ENCODE measurements at places on chromosomes 12 and 14. TPM values are rescaled to one million over a fixed set of nuclear protein-coding genes. Genes with fewer than 3 reads are reported as not detected.

- peaks cover 4% of the 10 kb centered on the region for H3K4me1 ChIP-seq
- H3K27me3 ChIP-seq = no peaks in the 10 kb centered on the region
- peak overlapping the region; percentile 99 for H3K27ac ChIP-seq
- no peak for DNase-seq
- no peaks in the 10 kb centered on the region for H3K36me3 ChIP-seq
Observed at GRCh38 chr12:56162468-56163290, 4.5 kb downstream of the MYL6 start.

DNA sequence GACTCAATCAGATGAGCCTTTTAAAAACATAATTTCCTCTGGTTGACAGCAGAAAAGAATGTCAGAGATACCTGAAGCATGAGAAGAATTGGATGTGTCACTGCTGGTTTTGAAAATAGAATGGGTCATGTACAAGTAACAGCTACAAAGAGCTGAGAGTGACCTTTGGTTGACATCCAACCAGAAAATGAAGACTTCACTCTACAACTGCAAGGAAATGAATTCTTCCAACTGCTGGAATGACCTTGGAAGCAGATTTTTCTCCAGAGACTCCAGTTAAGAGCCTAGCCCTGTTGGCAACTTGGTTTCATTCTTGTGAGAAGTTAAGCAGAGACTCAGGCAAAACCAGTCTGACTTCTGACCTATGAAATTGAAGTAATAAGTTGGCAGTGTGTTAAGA lies 505.9 kb downstream of the SLC16A7 start:
- DNase-seq = no peak
- no peaks in the 10 kb centered on the region for H3K36me3 ChIP-seq
- no peak overlapping the region for H3K4me3 ChIP-seq
- no peaks in the 10 kb centered on the region for H3K27me3 ChIP-seq

GRCh38 chr12:101021911-101022388 lies 188.1 kb downstream of the SLC5A8 start:
- no peaks in the 10 kb centered on the region for H3K27me3 ChIP-seq
- no peak for DNase-seq
- no peak overlapping the region for H3K4me3 ChIP-seq

GRCh38 chr14:30641207-30641606 lies 19.1 kb downstream of the SCFD1 start:
- DNase-seq = no peak
- peaks cover 15% of the 10 kb centered on the region for H3K4me1 ChIP-seq
- no peaks in the 10 kb centered on the region for H3K27me3 ChIP-seq
- H3K4me3 ChIP-seq = no peak overlapping the region

DNA sequence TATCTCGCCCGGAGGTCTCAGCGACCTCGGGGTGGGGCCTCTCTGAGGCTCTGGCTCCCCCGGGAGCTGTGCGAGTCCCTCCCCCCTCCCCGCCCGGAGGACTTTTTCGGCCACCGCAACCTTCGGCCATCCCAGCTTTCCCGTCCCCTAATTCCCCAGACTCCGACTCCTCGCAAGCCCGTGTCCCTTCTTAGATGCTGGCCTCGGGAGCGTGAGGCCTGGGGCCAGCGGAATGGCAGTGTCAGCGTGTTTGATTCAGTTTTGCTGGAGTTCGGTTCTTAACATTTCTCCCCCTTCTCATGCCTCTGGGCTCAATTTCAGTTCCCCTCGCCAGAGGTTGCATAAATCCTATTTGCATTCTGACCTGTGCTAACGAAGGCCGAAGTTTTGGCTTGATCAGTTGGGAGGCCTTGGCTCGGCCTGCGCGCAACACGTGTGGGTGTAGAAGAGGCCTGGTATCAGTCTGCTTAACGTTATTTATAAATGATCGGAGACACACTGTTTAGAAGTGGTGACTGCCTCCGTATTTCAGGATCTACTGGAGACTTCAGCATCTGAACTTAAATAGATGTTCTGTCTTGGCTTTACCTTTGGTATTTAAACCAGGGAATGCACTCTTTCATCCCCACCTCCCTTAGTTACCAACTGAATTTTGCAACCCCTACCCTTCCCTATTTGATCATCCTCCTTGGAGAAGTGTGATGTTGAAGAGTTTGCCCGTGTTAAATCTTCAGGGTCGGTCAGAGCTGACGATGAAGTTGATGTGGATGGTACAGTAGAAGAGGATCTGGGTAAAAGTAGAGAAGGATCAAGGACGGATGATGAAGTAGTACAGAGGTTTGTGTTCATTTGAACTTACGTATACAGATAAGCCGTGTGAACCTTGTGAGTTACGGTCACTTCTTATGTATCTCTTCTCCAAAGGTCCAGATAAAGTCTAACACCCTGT lies 851 bp downstream of the HSP90B1 start:
- peak overlapping the region; percentile 89 for H3K27ac ChIP-seq
- peak; percentile 51 for DNase-seq
- no peaks in the 10 kb centered on the region for H3K27me3 ChIP-seq
- peaks cover 26% of the 10 kb centered on the region for H3K4me1 ChIP-seq
- peaks cover 23% of the 10 kb centered on the region for H3K36me3 ChIP-seq

DNA sequence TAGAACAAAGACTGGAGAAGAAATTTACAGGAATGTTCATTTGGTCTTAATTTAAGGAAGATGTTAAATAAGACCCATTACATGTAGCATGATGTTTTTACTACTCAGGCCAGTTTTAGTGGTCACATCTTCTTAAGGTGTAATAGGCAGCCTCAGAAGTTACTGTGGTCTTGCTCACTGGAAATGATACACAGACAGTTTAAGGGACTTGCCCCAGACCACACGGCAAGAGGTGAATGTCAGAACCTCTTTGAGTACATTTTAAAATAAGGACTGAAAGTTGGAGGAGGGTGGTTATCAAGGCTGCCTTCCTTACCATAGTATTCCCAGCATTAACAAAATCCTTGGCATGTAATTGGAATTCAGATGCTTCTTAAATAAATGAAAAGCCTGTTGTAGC lies 37.9 kb downstream of the LRRK2 start:
- H3K36me3 ChIP-seq = no peaks in the 10 kb centered on the region
- no peak overlapping the region for H3K27ac ChIP-seq
- no peak for DNase-seq
- no peaks in the 10 kb centered on the region for H3K27me3 ChIP-seq
- H3K4me1 ChIP-seq = peaks cover 9% of the 10 kb centered on the region

GRCh38 chr12:131872154-131873051 lies 22.0 kb upstream of the ULK1 start:
- H3K36me3 ChIP-seq = no peaks in the 10 kb centered on the region
- no peak overlapping the region for H3K4me3 ChIP-seq
- H3K27ac ChIP-seq = no peak overlapping the region
- H3K27me3 ChIP-seq = no peaks in the 10 kb centered on the region

DNA sequence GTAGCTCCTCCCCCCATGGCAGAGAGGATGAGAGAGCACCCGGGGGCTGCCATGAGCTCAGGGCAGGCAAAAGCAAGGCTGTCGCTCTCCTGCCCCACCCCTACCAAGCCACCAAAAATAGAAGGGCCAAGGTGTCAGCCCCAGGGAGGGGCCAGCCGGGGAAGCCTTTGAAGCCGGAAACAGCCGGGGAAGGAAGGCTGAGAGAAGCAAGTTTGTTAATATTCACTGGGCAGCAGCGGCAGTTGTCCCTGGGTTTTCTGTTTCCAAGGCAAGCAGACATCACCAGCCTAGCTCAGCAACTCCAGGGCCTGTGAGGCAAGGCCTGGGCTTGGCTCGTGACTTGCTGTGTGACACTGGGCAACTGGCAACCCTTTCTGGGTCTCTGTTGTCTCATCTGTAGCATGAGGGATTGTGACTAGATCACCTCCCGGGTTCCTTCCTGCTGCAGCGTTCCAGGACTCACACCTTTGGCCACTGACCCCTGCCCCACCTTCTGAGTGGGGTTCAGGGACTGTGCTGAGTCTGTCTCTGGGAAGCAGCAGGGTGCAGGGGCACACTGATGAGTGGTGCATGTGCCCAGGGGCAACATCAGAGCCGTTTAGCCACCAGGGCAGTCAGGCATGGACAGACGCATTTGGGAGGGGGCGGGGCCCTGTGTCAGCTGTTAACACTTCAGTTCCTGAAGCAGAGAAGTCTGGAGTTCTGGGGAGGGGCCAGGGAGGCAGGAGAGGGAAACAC lies 24.3 kb downstream of the SYNDIG1L start:
- H3K4me3 ChIP-seq = no peak overlapping the region
- peaks cover 13% of the 10 kb centered on the region for H3K4me1 ChIP-seq
- no peaks in the 10 kb centered on the region for H3K36me3 ChIP-seq
- DNase-seq = peak; percentile 62

DNA sequence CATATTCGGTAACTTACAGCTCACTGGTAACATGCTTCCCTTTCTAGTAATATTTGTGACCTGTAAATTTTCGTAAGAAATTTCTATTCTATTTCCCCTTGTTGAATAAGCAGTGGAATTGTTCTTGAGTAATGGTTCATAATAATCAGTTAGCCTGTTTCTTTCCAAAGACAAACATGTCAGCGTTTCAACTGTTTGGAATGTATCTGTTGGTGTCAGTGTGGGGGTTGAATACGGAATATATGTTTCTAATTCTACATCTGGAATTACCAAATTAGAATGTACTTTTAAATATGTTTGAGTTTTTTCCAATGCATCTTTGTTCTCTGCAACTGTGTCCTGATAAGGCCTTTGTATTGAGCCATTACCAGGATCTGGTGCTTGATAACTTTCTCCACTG lies 2.0 kb downstream of the BBS10 start:
- DNase-seq = no peak
- peaks cover 10% of the 10 kb centered on the region for H3K4me1 ChIP-seq
- H3K36me3 ChIP-seq = no peaks in the 10 kb centered on the region
- no peak overlapping the region for H3K4me3 ChIP-seq

- H3K4me3 ChIP-seq = no peak overlapping the region
- DNase-seq = no peak
- no peaks in the 10 kb centered on the region for H3K4me1 ChIP-seq
- H3K27ac ChIP-seq = no peak overlapping the region
- H3K36me3 ChIP-seq = no peaks in the 10 kb centered on the region
Observed at GRCh38 chr14:86179980-86180379, 650.0 kb downstream of the FLRT2 start.

DNA sequence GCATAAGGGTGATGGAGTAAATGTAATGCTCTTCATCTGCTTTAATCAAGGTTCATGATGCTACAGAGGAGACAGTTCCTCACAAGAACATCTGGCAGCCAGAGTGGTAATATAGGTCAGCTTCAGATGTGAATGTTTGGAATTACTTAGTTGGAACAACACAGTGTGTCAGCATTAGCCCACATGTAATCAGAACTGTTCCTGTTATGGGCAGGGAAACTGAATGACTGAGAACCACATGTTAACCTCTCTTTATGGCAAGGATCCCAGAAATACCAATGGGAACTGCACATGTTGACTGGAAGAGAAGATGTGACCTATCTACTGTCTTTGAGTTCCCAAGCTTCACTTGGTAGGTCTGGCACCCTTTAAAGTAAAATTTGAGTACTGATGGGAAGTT lies 390.1 kb upstream of the PDE3A start:
- H3K27me3 ChIP-seq = no peaks in the 10 kb centered on the region
- no peak overlapping the region for H3K27ac ChIP-seq
- no peak for DNase-seq
- H3K4me1 ChIP-seq = no peaks in the 10 kb centered on the region
- no peak overlapping the region for H3K4me3 ChIP-seq

DNA sequence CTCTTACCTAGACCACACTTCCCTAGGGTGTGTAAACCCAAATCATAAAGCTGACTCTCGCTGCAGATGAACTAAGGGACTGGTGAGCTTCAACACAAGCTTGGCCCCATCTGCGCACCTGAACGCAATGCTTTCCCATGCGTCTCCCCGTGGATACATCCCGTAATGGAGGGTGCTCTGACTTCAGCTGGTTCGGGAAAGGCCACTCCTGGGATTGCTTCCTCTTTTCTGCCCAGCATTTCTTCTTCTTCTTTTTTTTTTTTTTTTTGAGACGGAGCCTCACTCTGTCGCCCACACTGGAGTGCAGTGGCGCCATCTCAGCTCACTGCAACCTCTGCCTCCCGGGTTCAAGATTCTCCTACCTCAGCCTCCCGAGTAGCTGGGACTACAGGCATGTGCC lies 27.7 kb upstream of the ETFBKMT start:
- H3K4me1 ChIP-seq = no peaks in the 10 kb centered on the region
- H3K4me3 ChIP-seq = no peak overlapping the region
- H3K36me3 ChIP-seq = no peaks in the 10 kb centered on the region
- DNase-seq = no peak

- H3K27me3 ChIP-seq = no peaks in the 10 kb centered on the region
- H3K4me1 ChIP-seq = no peaks in the 10 kb centered on the region
- H3K4me3 ChIP-seq = no peak overlapping the region
- H3K27ac ChIP-seq = no peak overlapping the region
Observed at GRCh38 chr14:64857979-64858744, 21.5 kb downstream of the SPTB start.

GRCh38 chr12:127363392-127363791 lies 903.6 kb upstream of the TMEM132C start:
- no peak overlapping the region for H3K4me3 ChIP-seq
- H3K36me3 ChIP-seq = no peaks in the 10 kb centered on the region
- H3K27me3 ChIP-seq = no peaks in the 10 kb centered on the region
- no peak for DNase-seq
- no peak overlapping the region for H3K27ac ChIP-seq

DNA sequence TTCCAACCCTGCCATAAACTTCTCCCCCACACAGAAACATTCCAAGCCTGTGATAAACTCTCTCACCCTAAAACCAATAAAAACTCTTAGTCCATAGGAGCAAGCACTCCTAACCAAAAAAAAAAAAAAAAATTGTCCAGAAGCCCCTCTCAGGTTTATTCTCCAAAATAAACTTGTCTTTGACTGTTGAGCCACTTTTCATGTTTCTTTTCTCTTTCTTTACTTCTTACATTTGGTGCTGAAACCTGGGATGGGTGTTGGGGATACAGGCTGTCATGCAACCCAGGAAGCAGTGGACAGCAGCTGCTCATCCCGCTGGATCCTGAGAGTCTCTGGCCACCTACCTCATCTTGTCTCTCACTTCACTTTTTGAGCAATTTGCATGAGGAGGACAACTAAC lies 2.0 kb upstream of the ADAM20 start:
- H3K27ac ChIP-seq = no peak overlapping the region
- DNase-seq = no peak
- H3K27me3 ChIP-seq = no peaks in the 10 kb centered on the region
- no peaks in the 10 kb centered on the region for H3K4me1 ChIP-seq
- H3K4me3 ChIP-seq = no peak overlapping the region

GRCh38 chr14:29462321-29462720 lies 465.3 kb downstream of the PRKD1 start:
- no peaks in the 10 kb centered on the region for H3K27me3 ChIP-seq
- H3K4me1 ChIP-seq = no peaks in the 10 kb centered on the region
- no peak for DNase-seq

GRCh38 chr12:44859998-44860689 lies 16.0 kb downstream of the NELL2 start:
- H3K27ac ChIP-seq = no peak overlapping the region
- DNase-seq = no peak
- H3K4me3 ChIP-seq = no peak overlapping the region
- no peaks in the 10 kb centered on the region for H3K36me3 ChIP-seq
- H3K27me3 ChIP-seq = no peaks in the 10 kb centered on the region

- no peaks in the 10 kb centered on the region for H3K36me3 ChIP-seq
- H3K27me3 ChIP-seq = no peaks in the 10 kb centered on the region
- no peaks in the 10 kb centered on the region for H3K4me1 ChIP-seq
- no peak for DNase-seq
Observed at GRCh38 chr14:51520087-51520486, 131.6 kb upstream of the FRMD6 start.

- H3K4me1 ChIP-seq = no peaks in the 10 kb centered on the region
- H3K36me3 ChIP-seq = no peaks in the 10 kb centered on the region
- no peak overlapping the region for H3K4me3 ChIP-seq
- no peak overlapping the region for H3K27ac ChIP-seq
Observed at GRCh38 chr12:109687250-109687649, 26.4 kb upstream of the FAM222A start.

Gene LRP1-AS
- total RNA-seq = not detected

Gene TPH2
- not detected for total RNA-seq

Gene FGF23
- not detected for total RNA-seq

Gene TAS2R9
- not detected for total RNA-seq

Gene SCN8A
- 3.5 TPM for total RNA-seq

Gene NFATC4
- 23.0 TPM for total RNA-seq

Gene SPPL3
- total RNA-seq = 42.1 TPM

Gene LMNTD1
- total RNA-seq = not detected

Gene INHBC
- total RNA-seq = not detected
